ENCODE measurements at places on chromosomes 2 and 18. TPM values are rescaled to one million over a fixed set of nuclear protein-coding genes. Genes with fewer than 3 reads are reported as not detected.

- no peaks in the 10 kb centered on the region for H3K36me3 ChIP-seq
- peak; percentile 63 for DNase-seq
- H3K4me1 ChIP-seq = peaks cover 36% of the 10 kb centered on the region
- H3K27me3 ChIP-seq = no peaks in the 10 kb centered on the region
Observed at GRCh38 chr2:37323781-37324535, 675 bp downstream of the PRKD3 start.

DNA sequence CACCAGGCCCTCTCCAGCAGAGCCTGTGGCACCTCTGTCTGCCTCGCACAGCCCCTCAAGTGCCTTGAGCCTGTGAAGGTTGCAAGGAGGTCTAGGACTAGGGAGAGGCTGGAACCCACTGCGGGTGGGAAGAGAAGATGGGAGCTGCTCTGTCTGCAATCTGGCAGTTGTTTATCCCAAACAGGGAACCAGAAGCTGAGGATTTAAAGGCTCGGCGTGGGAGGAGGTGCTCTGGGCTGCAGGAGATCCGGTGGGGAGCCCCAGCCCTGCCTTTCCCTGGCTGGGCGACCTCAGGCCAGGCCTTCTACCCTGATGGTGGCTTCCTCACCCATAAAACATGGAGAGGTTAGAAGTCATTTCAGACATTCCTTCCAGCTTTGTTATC, 174.1 kb downstream of the SMAD7 start:
- H3K4me3 ChIP-seq = no peak overlapping the region
- H3K36me3 ChIP-seq = no peaks in the 10 kb centered on the region

DNA sequence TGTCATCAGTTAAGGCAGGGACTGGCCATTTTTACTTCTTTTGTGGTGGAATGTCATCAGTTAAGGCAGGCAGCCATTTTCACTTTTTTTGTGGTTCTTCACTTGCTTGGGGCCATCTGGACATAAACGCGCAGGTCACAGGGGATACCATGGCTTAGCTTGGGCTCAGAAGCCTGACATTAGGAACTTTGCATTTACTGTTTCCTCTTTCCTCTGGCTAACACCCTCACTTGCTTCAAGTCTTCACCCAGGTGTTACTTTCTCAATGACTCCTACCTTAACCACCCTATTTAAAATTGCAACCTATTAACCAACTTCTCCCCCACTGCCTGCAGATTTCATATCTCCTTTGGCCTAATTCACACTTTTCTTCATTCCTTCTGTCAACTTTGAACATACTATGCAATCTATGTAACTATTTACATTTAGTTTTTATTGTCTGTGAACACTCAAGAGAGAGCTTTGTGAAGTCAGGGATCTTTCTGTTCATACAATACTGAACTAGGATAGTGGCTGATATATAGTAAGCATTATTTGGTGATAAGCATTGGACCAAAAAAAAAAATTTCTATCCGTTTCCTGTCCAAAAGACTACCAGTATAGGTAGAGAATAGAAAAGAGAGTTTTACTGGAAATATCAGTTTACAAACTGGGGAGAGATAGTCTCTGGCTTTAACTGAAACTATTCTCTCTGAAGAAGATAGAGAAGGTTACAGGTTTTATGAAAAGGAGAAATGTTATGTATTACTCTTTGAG, 600.1 kb upstream of the ZNF804A start:
- H3K36me3 ChIP-seq = no peaks in the 10 kb centered on the region
- H3K4me3 ChIP-seq = no peak overlapping the region
- DNase-seq = no peak

DNA sequence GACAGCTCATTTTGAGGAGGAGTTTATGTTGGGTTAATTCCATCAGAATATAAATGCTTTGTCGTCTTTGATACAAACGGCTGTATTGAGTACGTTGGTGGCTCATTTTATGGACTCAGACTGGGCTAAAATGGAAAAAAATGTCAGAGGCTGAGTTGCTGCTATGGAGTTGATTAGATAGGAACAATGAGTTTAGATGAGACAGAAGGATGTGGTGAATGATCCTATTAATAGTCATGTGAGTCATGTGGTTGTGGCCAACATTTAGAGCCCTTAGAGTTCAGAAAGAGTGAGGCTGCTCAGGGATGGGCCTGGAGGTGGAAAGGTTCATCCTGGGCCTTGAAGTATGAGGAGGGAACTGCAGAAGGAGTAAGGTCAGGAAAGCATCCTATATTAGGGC, 434.2 kb downstream of the MEIS1 start:
- H3K27me3 ChIP-seq = no peaks in the 10 kb centered on the region
- no peaks in the 10 kb centered on the region for H3K4me1 ChIP-seq
- no peak for DNase-seq
- H3K4me3 ChIP-seq = no peak overlapping the region
- H3K27ac ChIP-seq = no peak overlapping the region

GRCh38 chr2:192044496-192044895, 150.2 kb downstream of the TMEFF2 start:
- no peaks in the 10 kb centered on the region for H3K36me3 ChIP-seq
- no peaks in the 10 kb centered on the region for H3K27me3 ChIP-seq
- no peaks in the 10 kb centered on the region for H3K4me1 ChIP-seq

The NGEF gene
- total RNA-seq = not detected

The PTPRN gene
- total RNA-seq = not detected

The CROCC2 gene
- not detected for total RNA-seq

DNA sequence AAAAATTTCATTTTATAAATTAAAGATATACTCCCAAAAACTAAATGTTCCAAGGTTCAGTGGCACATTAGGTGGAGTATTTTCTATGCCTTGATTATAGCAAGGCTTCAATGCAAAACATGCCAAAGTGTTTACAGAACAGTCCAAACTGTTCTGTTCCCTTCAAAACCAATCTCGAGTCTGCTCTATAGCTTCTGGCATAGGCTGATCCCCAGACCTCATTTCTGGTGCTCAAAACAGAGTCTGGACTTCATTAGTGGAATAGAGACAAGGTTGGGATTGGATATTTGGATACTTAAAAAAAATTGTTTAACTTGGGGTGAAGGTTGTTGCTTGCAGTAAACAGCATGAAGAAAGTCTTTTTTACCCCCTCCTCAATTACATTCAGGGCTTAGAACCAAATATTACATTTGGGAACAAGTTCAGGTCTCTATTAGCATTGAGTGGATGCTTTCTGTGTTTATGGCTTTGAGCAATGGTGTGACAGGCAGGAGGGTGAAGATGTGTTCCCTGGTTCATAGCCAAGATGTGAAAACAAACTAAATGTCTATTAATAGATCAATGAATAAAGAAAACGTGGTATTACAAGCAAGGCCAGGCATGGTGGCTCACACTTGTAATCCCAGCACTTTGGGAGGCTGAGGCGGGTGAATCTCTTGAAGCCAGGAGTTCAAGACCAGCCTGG, 208.1 kb upstream of the RND3 start:
- no peaks in the 10 kb centered on the region for H3K36me3 ChIP-seq
- H3K27me3 ChIP-seq = no peaks in the 10 kb centered on the region
- H3K4me3 ChIP-seq = no peak overlapping the region
- no peak overlapping the region for H3K27ac ChIP-seq
- no peak for DNase-seq

The UGT1A8 gene
- not detected for total RNA-seq

- no peak for DNase-seq
Observed at GRCh38 chr2:186950694-186951093, 101.7 kb upstream of the ZSWIM2 start.

DNA sequence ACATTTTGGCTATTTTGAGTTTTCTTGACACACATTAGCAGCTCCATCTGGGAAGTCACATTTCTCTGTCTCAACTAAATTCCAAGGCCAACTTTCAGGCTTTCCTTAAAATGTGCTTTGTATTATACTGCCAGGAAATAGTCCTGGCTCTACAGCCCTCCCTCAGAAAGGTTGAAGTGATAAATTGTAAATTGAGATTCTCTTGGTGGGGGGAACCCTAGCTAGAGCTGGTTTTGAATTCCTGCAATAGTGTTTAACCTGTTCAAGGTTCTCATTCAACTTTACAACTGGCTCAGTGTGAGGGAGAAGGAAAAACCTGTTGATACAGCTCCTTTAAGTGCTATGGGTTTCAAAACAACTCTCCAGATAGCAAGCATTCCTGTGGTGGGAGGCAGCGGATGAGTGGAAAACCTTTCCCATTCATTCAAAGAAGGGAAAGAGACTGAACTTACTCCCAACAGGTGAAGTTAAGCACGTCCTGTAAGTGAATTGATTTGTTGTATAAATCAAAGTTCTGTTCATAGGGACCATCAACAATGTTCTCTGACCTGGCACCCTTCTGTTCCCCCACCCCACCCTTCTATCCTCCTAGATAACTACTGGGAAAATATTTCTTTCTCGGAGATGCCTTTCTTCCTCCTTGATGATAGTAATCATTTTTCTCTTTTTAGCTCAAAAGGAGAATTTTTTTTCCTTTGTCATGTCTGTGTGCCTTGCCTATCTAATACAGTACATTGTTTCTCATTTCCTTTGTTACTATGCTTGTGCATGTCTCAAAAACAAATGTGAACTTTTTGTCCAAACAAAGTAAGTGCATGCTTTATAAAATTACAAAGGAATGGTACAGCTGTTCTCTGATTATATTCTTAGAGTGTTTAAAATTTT, 44.2 kb upstream of the SLC39A10 start:
- H3K4me1 ChIP-seq = peaks cover 5% of the 10 kb centered on the region
- no peak overlapping the region for H3K4me3 ChIP-seq
- no peak for DNase-seq
- no peaks in the 10 kb centered on the region for H3K27me3 ChIP-seq
- no peak overlapping the region for H3K27ac ChIP-seq

The BMP10 gene
- total RNA-seq = not detected

DNA sequence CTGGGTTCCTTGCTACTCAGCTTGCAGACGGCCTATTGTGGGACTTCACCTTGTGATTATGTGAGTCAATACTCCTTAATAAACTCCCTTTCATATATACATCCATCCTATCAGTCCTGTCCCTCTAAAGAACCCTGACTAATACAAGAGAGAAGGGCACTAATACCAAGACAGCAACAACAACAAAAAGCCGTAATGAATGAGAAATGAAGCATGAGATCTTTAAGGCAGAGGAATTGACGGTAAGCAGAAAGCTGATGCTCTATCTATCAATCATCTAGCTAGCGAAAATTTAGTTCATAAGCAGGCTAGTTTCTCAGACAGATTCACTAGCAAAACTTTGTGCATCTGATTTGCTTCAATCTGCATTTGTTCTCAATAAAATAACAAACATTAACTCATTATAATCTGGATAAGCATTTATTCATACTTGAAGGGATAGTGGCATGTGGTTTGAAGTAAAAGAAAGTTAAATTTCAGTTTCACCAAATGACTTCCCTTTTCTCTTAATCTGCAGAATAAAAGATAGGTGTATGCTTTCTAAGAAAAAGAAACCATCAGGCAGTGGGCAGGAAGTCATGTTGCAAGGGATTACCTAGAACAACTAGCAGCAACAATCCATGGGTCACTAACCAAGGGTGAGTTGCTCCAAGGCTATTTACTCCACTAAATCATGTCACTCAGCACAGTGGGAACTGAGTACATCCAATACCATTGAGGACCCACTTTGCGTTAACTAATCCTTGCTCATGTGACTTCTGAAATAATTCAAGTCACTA, 376.5 kb downstream of the TMEM182 start:
- DNase-seq = no peak
- no peaks in the 10 kb centered on the region for H3K36me3 ChIP-seq
- no peak overlapping the region for H3K27ac ChIP-seq

The PARD6G gene
- total RNA-seq = 0.28 TPM

GRCh38 chr2:237736783-237737182, 61.8 kb upstream of the RBM44 start:
- no peaks in the 10 kb centered on the region for H3K27me3 ChIP-seq
- no peak overlapping the region for H3K27ac ChIP-seq
- H3K4me1 ChIP-seq = peaks cover 24% of the 10 kb centered on the region
- H3K4me3 ChIP-seq = no peak overlapping the region

GRCh38 chr2:43170405-43171105, 55.9 kb downstream of the ZFP36L2 start:
- H3K4me1 ChIP-seq = peaks cover 84% of the 10 kb centered on the region
- no peaks in the 10 kb centered on the region for H3K27me3 ChIP-seq
- H3K4me3 ChIP-seq = peak overlapping the region; percentile 7
- no peaks in the 10 kb centered on the region for H3K36me3 ChIP-seq
- H3K27ac ChIP-seq = peak overlapping the region; percentile 65

The NTSR2 gene
- not detected for total RNA-seq

DNA sequence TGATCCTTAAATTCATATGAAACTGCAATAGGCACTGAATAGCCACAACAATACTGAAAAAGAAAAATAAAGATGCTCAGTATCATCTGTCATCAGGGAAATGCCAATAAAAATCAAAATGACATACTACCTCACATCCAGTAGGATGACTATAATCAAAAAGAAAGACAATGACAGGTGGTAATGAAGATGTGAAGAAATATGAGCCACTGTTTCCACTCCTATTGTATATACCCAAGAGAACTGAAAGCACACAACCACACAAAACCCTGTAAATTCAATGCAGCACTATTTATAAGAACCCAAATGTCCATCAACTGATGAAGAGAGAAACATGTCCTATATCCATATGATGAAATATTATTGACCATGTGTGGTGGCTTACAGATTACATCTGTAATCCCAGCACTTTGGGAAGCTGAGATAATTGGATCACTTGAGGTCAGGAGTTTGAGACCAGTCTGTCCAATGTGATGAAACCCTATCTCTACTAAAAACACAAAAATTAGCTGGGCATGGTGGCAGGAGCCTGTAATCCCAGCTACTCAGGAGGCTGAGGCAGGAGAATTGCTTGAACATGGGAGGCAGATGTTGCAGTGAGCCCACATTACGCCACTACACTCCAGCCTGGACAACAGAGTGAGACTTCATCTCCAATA, 39.9 kb downstream of the MAP3K2 start:
- H3K27me3 ChIP-seq = no peaks in the 10 kb centered on the region
- no peak overlapping the region for H3K4me3 ChIP-seq
- no peaks in the 10 kb centered on the region for H3K36me3 ChIP-seq
- no peak for DNase-seq

The SALL3 gene
- total RNA-seq = not detected

DNA sequence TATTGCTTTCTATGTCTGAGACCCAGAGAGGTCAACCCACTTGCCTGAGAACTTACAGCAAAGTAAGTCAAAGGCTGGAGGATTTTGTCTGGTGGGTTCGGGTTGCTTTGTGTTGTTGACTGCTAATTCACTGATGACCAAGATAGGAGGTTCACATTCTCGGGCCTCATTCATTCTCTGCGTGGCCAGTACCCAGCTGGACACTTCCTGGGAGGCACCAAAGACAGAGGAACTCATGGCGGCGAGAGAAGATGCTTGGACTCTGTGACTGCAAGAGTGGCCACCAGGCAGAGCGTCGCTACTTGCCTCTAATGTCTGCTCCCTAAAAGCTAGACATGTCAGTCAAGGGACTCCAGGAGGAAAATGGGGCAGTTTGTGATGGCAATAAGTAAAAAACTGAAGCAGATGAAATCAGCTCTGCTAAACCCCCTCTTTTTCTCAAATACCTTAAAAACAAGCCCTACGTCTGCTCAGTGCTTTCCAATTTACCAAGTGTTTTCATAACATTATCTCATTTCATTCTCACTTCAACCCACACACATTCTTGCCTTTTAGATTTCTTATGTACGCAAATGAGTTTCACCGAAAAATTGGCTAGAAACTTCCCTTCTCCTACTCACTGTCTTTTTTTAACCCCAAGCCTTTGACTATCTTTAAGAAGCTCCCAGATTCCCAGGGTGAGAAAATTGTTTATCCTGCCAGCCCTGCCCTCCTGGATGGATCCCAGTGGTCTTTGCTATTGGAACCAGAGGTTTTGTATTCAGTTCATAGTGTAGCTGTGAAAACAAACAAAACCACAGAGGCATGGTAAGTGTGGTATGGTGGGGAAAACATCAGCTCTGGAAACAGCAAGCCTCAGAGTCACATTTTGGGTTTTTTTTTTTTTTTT, 4.9 kb upstream of the LBH start:
- H3K4me3 ChIP-seq = peak overlapping the region; percentile 54
- H3K27me3 ChIP-seq = no peaks in the 10 kb centered on the region
- H3K27ac ChIP-seq = peak overlapping the region; percentile 95
- H3K4me1 ChIP-seq = peaks cover 79% of the 10 kb centered on the region
- no peaks in the 10 kb centered on the region for H3K36me3 ChIP-seq

Data from CD4-positive, alpha-beta memory T cell (primary cell).